ENCODE measurements at places on chromosomes 7 and 10.

GRCh38 chr7:99004781-99005500 is 126.6 kb downstream of the TRRAP start:
- DNase-seq, result no peak

DNA sequence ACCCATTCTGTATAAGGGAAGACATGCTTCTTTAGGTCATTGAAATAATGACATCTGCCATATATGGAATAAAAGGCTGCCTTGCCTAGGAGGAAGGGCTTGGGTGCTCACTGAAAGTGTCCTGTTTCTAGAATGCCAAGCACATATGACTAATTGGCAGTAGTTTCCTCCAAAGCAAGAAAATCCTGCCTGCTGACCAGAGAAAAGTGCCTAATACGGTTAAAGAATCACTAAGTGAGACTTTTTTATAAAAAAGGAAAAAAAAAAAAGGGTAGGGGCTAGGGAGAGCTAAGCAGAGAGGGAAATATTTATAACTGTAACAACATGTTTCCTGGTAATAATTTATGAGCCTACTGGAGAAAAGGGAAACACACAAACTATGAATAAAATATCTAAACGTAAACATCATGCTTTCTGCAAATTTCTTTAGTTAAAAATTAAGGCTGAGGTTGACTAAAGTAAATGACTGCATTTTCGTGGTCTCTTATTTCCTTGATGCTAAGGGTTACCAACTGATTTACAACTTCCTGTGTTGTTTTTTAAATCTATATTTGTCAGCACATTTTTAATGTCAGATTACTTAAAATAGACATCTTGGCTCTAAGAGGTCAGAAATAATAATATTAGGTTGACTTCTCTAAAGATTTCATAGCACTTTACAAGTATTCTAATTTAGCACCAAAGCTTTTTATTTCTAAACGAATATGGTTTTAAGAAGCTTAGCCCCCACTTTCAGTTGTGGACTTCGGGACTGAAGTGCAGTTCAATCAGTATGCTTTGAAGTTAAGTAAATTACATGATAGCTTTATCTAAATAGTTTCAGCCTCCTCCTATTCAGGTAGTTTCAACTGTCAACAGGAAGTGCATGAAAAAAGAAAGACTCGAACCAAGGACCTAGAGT is 89.6 kb downstream of the CABCOCO1 start:
- DNase-seq, result no peak

- no peak for DNase-seq
These were observed 251.4 kb downstream of the PRKG1 start for GRCh38 chr10:51325649-51326048.

GRCh38 chr10:72124989-72125388 is 36.6 kb upstream of the SPOCK2 start:
- no peak for DNase-seq

DNA sequence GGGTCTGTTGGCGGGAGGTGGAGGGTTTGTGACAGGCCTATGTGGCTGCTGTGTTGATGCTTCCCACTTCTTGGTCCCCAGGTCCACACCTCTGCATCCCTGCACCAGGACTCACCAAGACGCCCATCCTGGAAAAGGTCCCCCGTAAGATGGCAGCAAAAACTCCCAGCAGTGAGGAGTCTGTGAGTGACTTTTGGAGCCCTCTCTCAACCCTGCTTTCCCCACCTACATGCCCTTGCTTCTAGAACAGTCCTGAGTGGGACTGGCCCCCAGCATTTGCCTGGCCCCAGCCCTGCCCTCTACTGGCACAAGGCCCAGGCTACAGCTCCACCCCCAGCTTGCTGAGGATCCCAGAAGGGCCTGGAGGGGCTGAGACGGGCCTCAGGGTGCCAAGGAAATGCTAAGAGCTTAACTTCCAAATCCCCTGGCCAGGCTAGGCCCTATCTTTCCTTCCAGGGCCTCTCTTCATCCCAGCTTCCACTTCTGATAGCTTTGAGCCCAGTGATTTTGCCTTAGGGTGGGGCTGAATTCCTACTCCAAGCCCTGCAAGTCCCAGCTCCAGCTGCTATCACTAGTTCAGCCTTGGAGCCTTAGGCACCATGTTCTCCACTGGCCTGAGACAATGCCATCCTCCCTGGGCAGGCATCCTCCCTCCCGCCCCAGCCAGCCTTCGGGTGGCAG is 2.7 kb downstream of the CHAT start:
- no peak for DNase-seq

DNA sequence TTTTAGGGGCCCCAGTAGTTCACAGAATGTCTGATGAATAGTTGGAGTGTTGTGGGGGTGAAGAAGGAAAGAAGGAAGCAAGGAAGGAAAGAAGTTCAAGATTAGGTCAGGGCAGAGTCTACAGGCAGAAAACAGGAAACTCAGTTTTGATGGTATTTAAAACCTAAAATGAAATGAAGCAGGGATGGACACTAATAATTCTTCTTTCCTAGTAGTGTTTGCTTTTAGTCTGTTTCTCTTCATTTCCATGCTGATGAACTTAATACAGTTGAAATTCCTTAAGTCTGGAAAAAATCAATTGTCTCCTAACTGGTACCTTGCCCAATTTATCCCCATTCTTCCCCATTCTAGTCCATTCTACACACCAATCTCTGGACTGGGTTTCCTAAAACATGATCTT is 59.0 kb upstream of the GSAP start:
- DNase-seq, result no peak

DNA sequence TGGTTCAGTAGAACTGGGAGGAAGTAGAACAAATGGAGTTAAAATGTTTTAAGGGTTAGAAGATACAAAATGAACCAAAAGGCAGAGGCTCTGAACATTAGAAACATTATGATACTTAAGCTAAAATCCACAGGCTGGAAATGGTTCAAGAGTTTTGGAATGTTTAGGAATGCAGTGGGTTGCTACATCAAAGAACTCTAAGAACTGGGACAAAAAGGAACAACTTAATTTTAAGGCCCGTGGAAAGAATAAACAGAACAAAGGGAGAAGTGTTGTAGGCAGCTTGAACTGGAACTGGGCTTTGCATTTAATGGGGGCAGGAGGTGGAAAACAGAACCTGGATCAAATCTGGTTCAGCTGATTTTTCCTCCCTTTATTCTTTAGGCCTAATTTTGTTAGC is 3.5 kb upstream of the C7orf25 start:
- DNase-seq, result no peak

DNA sequence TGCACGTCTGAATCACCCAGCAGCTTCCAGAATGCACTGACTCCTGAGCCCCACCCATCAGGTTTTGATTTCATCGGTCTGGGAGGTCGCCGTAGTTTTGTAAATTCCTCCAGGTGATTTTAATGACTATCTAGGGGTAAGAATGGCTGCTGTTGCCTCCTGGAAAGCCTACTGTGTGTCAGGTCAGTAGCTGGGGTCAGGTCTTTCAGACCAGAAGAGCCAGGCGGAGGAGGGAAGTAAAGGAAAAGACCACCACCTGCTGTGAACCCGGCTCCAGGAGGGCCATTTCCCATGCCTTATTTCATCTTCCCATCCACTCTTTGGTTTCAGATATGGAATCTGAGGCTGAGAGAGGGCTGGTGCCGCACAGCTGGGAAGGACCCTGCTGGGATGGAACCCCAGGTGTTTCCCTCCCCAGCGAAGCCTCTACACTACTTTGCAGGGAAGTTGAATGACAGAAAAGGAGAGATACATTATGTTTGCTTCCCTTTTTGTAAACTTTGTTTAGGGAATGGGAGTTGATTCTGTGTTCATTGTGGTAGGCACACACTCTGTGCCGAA is 19.8 kb downstream of the ADAMTS14 start:
- DNase-seq, result no peak

Data from Right ventricle myocardium inferior (tissue), 1 donor.